Panc1 (cell line): ENCODE measurements at places on chromosomes 12 and 14.

- DNase-seq = no peak
Measured at GRCh38 chr12:121297435-121297991, 1.0 kb upstream of the CAMKK2 start.

- no peak for DNase-seq
Measured at GRCh38 chr14:41636492-41637392, 30.1 kb downstream of the LRFN5 start.

DNA sequence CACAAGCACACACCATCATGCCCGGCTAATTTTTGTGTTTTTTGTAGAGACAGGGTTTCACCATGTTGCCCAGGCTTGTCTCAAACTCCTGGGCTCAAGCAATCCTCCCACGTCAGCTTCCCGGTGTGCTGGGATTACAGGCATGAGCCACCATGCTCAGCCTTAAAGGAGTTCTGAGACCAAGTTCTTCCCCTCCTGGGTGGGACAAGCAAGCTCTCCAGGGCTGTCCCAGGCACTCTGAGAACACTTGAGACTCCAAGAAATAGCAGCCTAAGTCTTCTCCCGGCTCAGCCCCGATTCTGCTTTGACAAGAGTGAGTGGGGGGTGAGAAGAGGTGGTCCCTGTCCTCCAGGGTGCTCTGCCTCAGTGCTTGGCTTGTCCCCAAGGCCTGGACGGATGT, 86.4 kb downstream of the STAB2 start:
- no peak for DNase-seq

- no peak for DNase-seq
Measured at GRCh38 chr12:103877934-103878510, 37.0 kb upstream of the NT5DC3 start.

DNA sequence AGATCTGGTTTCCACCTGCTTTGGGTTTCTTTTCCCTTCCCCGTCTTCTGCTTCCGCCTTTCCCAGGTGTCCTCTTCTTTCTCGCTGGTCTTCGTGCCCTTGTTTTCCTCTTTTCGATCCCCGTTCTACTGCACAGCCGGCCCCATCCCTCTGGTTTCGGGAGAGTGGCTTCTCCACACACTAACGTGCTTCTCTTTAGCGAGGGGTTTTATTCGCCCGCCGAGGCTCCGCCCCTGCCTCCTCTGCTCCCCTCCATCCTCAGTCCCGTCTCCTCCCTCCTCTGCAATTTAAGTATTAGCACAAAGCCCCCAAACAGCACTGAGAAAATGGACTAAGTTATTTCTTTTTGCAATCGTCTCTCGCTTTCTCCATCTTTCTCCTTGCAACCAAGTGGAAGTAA, at the start of gene SLC7A8:
TSS of gene SLC7A8 (minus strand) at position 182 of the 400 bp plus-strand sequence. CDS start 746 bp downstream, outside the sequence.
- no peak for DNase-seq

DNA sequence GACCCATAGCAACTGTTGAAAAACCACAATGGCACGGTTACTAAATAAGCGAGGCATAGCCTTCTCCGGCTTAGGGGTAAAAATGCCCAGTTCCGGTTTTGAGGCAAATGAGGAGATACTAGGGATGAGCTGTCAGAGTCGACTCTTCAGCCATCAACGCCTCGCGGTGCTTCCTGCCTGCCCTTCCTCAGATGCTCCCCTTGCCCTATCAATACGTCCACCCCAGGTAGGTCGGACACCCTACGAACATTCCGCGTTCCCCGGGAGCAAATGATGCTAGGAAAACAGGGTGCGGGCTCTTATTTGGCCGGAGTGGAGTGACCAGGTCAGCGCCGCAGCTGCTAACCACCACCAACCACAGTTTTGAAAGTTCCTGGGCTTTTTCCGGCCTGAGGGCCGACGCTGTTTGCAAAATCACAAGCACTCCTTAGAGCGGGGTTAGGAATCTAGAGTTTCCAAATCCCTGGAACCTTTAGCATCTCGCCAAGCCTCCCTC, 1.2 kb downstream of the SRSF9 start:
- DNase-seq = no peak

DNA sequence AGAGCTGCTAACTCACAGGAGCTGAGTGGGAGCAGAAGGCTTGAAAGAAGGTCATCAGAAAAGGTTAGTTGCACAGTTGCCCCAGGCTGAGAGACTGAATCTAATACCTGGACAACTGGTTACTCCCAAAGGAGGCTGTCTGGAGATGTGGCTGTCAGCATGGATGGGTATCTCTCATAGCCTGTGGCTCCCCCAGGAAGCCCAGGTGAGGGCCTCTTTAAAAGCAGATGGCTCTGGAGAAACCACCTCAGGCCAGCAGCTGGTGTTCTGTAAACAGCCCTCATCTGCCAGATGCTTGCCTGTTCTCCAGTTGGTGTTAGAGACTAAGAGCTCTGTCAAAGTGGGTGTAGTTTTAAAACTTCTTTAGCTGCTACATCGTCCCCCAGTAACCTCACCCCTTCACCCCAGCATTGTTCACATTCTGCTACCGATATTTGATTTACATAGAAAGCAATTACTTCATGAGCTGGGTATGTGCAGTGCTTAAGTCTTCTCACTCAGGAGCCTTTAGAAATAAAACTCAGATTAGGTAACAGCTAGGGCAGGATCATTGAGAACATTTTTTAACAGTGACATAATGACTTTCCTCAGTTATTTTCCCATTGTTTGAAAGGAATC, 25.8 kb downstream of the DACT1 start:
- DNase-seq = no peak

- no peak for DNase-seq
Measured at GRCh38 chr14:58540749-58541632, 96.8 kb upstream of the DACT1 start.

DNA sequence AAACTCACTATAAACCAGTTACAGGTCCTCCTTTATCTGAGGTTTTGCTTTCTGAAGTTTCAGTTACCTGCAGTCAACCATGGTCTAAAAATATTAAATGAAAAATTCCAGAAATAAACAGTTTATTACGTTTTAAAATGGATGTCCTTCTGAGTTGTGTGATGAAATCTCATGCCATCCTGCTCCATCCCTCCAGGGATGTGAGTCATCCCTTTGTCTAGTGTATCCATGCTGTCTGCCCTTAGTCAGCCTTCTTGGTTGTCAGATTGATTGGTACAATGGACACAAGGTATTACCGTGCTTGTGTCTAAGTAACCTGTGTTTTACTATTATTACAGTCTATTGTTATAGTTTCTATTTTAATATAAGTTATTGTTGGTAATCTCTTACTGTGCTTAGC, 328.3 kb downstream of the APAF1 start:
- DNase-seq = no peak
